ENCODE measurements at places on chromosomes 7 and 10.

DNA sequence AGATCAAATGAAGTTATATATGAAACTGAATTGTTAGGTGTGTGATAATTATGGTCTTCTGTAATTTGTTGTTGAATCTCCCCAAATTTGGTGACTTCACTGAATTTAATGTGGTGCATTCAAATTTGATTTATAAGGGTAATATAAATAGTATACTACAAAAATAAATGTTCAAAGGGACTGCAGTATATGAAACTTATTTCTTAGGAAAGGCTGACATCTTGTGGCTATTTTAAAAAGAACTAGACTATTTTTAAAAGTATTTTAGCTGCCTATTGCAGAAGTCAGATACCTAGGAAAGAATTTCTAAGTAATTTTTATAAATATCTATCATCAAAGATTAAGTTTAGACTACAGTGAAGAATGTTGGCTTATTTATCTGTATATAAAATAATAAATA lies 36.6 kb downstream of the ATRNL1 start:
- no peak for DNase-seq

- no peak for DNase-seq
Measured at GRCh38 chr10:459743-460142, 229.7 kb downstream of the DIP2C start.

DNA sequence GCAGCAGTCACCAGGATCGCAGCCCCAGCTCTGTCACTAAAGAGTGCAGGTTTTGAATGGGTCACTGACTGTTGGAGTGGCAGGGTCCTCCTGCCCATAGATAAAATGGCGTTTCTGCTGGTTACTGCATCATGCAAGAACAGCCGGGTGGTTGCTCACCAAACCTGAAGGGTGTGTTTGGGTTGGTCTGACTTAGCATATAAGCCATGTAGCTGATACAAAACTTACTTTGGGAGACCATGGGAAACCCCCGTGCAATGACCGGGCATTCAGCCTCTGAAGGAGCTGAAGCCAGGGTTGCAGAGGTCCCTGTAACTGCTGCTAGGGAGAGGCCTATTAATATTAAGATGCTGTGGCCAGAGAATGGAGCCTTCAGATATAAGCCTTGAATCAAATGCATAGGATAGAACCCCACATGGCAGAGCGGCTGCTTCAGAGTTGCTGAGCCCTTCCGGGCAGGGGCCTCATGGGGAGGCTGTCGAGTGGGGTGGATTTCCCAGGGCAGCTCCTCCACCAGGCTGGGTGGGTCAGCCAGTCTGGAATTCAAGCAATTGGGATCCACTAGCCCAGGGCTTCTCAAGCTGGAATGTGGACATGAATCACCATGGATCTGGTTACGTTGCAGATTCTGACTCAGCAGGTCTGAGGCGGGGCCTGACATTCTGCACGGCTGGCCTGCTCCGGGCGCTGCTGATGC lies 70.9 kb upstream of the CTBP2 start:
- no peak for DNase-seq

- DNase-seq, result no peak
Measured at GRCh38 chr7:138663725-138664710, 37.1 kb downstream of the SVOPL start.

DNA sequence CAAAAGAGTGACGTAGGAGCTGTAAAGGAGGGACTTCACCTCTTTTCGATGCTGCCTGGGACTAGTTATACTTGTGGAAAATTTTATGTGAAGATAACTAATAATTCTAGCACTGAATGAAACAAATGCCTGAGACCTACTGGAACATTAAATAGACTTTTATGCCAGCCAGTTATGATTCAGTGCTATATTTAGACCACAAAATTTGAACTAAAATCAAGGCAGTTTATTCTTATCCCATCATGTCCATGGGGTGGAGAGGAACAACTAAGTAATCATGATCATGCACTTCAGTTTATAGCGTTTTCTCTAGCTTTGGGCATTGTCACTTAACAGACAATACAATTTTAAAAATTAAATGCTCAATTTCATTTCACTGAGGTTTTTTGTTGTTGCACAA lies 76.7 kb downstream of the ZEB1 start:
- no peak for DNase-seq

- DNase-seq, result no peak
Measured at GRCh38 chr7:134988161-134988560, 1.9 kb downstream of the AGBL3 start.

GRCh38 chr7:2735744-2736143 lies 47.7 kb downstream of the AMZ1 start:
- no peak for DNase-seq

DNA sequence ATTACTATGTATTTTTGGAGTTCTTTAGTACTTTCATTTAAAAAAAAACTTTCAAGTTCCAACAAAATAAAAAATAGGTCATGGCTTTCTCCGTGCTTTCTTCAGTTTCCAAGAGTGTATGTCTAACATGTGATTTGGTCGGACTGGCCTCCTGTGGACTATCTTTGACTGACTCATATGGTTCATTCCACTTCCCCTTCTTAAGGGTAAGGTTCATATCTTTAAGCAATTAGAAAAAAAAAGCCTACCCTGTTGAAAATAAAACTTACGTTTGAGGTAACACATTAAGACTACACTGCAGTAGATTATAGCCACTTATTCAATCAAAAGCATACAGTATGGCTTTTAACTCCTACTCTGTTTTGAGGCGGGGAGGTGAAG lies 112.8 kb upstream of the AHR start:
- no peak for DNase-seq

DNA sequence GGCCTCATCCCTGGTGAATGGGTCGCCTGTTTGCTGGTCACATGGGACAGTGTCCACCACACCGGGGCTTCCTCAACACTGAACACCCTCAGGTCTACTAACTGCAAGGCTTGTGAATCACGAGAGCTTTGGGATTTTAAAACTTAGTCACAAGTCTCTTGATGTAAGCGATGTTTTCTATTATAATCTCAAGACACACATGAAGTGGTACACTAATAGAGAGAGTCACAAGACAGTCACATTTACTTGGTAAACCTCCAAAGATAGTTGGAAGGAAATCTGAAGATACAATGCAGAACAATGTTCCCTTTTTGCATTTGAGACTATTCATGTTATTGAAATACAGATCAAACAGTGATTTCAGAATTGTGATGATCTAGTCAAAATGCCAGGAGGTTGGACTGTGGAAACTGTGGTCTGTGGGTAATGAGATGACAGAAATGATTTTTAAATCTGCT lies 233.1 kb upstream of the KLF6 start:
- no peak for DNase-seq

- DNase-seq, result no peak
Measured at GRCh38 chr10:22251751-22252223, 34.0 kb upstream of the EBLN1 start.

- peak; percentile 78 for DNase-seq
Measured at GRCh38 chr10:102583435-102584417, 60.6 kb upstream of the TRIM8 start.

DNA sequence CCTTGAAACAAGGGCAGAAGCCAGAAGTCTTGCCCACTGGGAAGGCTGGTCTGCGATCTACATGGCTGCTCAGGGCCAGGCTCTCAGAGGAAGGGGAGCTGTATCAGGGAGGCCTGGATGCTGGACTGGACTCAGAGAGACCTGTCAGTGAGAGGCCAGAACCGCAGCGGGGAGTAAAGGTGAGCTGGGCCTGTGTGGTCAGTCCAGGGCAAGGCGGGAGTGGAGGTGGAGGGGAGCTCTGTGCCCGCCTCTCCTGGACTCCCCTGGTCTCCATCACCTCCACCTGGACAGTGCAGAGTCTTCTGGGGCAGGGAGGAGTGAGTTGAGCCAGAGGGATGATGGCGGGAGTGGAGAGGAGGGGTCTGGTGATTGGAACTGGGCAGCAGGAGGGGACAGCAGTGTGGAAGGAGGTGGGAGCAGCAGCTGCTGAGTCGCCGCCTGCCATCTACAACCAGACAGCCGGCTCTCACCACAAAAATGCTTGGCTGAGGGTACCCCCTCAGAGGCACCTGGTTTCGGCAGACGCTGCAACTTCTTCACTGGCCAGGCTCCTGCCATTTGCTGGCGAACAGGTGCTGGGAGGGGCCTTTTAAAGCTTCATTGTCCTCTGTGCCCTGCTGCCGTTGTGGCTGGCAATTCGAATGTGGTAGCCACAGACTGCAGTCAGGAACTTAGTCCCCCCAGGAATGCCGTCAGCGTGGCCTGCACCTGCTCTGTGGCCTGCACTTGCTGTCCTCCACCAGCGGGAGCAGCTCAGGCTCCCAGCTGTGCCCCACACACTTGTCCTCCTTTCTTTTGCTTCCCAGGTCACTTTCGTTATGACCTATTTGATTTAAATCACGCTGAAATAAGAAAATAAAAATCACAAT lies 3.5 kb downstream of the RASSF4 start:
- no peak for DNase-seq

GRCh38 chr7:43198599-43199090 lies 86.2 kb downstream of the HECW1 start:
- no peak for DNase-seq

DNA sequence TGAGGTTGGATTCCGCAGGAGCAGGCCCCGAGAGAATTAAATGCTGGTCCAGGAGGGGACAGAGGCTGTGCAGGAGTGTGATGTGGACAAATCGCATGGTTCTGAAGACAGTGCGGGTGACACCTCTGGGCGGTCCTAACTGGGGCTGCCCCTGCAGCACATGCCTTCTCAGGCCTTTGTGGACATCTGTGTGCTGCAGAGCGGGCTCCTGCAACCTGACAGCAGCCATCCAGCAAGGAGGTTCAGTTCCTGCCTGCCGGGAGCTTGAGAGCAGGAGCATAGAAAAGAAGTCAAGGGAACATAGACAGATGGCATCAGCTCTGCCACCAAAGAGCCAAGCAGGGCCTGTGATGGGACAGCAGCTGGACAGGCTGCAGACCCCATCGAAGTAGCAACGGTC lies 135.9 kb upstream of the PPP2R2D start:
- DNase-seq, result no peak

DNA sequence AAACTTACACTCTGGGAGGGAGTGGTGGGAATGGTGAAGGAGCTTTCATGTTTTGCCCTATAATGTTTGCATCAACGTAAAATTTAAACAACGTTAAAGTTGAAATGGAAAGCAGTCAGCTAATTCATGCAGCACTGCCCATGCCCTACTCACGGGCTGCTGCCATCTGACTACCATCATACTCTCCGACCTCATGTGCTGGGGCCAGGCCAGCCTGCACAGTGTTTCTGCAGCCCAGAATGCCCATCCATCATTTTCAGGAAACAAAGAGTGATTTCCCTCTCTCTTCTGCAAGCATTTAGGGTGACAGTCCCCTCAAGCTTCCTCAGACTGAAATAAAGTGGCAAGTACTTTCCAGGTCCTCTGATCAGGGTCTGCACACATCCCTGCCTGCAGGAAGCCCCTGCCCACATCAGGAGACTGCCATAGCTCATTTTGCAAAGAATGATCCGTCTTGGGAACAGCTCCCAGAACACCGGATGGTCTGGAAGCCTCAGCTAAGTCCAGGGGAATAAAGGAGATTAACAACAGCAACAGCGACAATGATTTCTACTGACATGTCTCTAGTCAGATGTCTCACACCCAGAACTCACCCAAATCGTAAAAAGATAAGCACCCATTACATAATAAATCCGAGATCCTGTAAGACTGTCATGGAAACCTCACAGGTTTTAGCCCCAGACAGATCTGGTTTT lies 40.3 kb downstream of the ARHGAP22 start:
- DNase-seq, result no peak

DNA sequence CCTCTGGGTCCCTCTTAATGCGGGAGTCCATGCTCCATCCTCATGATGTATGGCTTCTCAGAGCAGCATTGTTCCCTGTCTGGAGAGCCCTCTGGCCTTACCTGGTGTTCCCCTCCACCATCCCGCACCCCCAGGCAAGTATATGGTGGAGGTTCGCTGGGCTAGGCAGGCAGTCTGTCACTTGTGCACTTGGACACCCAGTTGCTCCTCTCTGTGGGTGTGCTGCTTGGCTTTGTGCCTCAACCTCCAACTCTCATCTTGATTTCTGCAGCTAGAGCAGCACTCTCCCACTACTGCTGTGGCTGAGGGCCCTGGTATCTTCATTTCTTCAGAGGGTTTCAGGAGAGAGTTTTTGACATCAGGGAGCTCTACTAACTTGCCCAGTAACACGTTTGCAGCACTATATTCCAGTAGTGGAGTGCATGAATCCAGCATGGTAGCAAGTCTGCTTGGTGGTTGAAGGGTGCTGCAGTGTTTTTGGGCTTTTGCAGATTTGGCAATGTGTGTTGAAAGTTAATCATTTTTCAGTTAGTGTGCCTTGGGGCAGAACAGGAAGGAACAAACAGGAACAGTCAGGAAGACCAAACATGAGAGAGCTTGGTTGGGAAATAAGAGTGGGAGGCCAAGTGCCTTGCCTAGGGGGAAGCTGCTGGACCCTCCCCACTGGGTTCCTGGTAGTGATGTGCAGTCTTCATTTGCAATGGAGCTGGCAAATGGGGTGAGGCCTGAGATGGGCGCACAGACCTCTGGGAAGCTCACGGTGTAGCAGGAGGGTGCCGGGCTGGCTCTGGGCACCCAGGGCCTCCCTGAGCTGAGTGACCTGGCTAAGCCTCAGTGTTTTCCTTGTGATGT lies 37.4 kb downstream of the TSPAN14 start:
- DNase-seq, result no peak

DNA sequence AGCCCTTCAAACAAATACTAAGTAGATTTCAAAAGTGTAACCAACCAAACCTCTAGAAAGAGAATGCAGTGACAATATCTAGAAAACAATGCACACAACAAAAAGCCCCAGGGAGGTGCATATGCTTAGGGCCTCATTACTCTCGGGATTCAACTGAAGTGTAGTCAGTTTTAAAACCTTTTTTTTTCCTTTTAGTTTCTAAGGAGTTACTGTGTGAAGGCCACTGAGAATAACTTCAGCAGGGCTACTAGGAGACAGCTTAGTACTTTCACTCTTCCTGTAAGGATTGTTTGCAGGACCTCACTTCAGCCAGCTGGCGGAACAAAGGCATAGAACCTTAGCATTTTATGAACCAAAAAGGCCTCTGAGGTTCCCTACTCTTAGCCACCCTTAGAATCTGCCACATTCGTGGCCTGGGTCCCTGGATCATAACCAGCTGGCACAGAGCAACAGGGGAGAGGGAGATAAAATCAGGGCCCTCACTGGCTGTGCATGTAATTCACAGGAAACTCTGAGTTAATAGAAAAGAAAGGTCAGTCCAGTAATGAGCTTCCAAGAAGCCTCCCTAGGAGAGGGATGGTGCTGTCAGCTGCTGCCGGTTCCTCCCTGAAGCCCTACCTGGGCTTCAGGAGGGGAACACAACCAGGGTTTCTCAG lies 3.6 kb downstream of the VOPP1 start:
- DNase-seq, result peak; percentile 30

All from NCI-H2081 (cell line).